ENCODE measurements at places on chromosomes 16 and 17.
A peak's percentile ranks its signal among the peaks of the same experiment; 100 is the strongest.

DNA sequence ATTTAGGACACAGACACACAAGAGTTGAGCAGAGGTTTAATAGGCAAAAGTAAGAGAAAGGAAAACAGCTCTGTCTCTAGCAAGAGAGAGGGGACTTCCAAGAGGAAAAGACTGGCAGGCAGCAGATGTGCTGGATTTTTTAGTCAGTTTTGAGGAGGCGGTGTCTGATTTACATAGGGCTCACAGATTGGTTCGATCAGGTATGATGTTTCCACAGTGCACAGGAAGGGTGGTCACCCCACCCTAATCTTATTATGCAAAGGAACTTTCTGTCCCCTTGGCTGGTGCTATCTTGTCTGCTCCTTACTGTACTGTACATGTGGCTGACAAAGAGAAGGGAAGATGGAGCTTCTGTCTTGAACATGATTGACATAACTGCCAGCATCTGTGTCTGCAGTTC lies 25.3 kb downstream of the BFAR start:
- no peak for DNase-seq

GRCh38 chr16:49594685-49595498 lies 221.3 kb downstream of the C16orf78 start:
- no peak for DNase-seq

DNA sequence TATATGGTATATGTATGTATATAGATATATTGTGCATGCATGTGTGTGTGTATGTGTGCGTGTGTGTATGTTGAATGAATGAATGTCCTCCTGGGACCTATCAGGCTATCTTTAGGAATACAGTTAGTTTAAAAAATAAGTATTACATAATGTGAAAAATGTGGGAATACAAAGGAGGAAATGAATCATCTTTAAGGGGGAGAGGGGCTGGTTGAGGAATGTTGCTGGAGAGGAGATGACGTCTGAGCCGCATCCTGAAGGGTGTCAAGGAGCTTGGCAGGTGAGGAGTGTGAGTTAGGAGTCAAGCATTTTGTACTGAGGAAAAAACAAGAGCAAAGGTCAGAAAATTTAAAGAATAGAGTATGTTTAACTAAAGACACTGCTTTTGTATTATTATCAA lies 62.4 kb upstream of the NLK start:
- DNase-seq, result no peak

DNA sequence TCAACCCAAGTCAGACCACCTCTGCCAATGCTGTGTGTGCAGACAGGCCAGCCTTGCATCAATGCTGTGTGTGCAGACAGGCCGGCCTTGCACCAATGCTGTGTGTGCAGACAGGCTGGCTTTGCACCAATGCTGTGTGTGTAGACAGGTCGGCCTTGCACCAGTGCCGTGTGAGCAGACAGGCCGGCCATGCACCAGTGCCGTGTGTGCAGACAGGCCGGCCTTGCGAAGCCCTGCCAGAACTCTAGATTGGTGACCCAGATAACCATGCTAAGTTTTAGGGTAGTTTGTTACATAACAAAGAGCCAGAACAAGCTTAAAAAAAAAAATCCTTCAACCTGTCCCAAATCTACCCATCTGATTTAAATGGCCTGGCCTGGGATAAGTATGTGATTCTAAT lies 54.3 kb downstream of the ELAC2 start:
- no peak for DNase-seq

DNA sequence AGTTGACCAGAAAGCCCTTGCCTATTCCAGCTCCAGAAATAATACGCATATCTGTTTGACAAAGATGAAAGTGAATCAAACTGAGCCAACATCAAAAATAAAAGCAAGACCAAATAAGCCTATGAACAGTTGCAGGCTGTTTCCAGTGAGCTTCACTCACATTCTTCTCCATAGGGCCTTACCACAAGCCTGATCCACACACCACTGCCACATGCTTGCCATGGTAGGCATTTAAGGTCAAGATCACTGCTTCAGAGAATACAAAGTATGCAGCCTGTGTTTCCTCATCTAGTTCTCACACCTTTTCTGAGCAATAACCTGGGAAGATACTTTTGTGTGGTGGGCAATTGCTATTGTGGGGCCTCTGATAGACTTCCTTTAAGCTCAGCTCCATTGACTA lies 1060.2 kb downstream of the CDH11 start:
- DNase-seq, result no peak

GRCh38 chr17:1783834-1784611 lies 22.2 kb downstream of the SERPINF1 start:
- no peak for DNase-seq

DNA sequence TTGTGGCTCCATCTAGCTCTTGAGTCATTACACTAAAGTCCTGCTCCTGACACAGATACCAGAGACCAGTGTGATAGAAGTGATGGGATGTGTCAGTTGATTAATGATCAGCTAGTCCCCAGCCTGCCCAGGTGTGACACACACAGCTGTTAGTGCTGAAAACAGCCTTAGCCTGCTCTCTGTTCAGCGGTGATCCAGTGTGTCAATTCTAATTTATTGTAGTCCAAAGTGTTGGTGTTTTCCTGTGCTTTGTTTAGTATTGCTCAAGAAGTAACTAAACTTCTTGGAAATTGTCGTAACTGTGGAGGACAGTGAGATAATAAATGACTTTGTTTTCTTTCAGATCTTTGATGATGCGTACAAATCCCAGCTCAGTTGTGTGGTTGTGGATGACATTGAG lies 92.3 kb downstream of the WNT3 start:
- DNase-seq, result no peak

GRCh38 chr17:15036238-15036637 lies 228.9 kb downstream of the PMP22 start:
- DNase-seq, result no peak

- no peak for DNase-seq
Observed at GRCh38 chr16:20191566-20191965, 117.9 kb upstream of the GPR139 start.

GRCh38 chr16:21263640-21264570 lies 14.2 kb downstream of the CRYM start:
- DNase-seq, result no peak

- DNase-seq, result no peak
Observed at GRCh38 chr17:64692187-64692586, 30.1 kb upstream of the SMURF2 start.

DNA sequence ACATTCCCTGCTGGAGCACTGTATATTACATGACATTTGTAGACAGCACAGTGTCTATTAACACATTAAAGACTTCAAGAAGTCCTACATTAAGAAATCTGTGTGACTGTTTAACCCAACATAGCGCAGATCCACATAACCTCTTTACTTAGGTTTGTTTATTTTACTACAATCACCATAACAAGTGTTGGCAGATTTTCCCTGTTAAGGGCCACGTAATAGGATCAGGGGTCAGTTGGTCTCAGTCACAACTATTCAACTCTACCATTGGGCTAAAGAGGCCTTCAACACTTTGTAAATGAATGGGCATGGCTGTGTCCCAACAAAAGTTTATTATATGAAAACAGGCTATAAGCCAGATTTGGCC lies 51.3 kb upstream of the ADORA2B start:
- DNase-seq, result no peak

- peak; percentile 22 for DNase-seq
Observed at GRCh38 chr17:4635823-4636375, 5.6 kb downstream of the ALOX15 start.

DNA sequence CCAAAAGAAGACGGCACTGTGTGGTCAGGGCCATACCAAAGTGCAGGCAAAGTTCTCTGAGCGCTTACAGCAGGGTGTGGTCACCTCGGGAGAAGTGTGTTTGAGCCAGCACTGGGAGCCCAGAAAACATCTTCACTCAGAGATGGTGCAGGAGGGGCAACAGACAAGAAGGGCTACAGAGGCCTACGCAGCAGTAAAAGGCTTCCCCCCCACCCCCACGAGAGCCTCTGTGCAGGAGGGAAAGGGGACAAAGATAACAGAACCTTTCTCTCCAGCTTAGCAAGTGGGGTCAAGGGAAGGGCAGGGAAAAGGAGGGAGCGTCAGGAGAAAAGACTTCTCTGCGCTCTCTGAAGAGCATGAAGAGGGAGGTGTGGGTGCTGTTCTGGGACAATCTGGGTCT lies 2.8 kb downstream of the VAT1 start:
- DNase-seq, result no peak

GRCh38 chr16:74448990-74449389 lies 27.7 kb upstream of the CLEC18B start:
- no peak for DNase-seq

DNA sequence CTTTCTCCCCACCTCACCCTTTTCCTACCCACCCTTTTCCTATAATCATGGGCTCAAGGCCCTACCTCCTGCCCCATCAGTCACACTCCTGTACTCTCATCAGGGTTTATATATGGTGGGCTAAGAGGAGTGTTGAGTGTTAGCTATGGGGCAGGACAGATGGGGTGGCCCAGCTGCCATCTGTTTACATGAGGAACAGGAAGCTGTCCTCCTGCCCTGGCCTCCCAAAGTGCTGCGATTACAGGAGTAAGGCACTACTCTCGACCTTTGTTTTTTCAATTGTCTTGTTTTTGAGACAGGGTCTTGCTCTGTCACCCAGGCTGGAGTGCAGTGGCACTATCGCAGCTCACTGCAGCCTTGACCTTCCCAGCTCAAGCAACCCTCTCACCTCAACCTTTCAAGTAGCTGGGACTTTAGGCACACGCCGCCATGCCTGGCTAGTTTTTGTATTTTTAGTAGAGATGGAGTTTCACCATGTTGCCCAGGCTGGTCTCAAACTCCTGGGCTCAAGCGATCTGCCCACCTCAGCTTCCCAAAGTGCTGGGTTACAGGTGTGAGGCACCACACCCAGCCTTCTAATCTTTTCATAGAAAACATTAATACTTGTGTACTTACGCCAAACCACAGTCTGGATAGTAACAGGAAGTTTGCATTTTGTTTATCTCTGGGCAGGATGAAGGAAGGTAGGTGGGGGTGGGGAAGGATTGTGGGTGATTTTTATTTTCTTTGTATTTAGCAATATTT lies 1.6 kb downstream of the TRADD start:
- DNase-seq, result no peak

GRCh38 chr16:23902748-23903414 lies 67.1 kb downstream of the PRKCB start:
- DNase-seq, result no peak

DNA sequence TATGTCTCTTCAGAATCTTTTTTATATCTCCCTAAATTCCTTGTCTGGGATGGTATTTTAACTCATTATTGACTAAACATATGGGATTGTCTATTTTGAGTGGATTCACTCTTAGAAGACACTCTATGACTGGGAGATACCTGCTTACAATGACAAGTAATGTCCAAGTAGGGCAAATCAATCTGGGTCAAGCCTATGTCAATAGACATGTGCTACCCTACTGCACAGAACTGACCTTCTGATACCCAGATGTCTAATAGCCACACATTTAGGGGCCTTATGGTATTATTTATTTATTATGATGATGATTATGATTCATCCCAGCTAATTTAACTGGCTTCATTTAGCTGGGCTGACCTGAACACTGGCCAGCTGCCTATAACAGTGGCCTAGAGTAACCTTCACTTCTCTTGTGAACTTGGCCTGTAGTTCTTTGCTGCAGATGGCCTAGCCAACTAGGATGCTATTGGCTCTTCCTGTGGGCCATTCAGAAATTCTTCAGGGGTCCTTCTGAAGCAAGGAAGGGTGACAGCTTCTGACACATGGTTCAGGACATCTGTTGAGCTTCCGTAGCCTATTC lies 138.0 kb downstream of the ANKFN1 start:
- DNase-seq, result no peak

DNA sequence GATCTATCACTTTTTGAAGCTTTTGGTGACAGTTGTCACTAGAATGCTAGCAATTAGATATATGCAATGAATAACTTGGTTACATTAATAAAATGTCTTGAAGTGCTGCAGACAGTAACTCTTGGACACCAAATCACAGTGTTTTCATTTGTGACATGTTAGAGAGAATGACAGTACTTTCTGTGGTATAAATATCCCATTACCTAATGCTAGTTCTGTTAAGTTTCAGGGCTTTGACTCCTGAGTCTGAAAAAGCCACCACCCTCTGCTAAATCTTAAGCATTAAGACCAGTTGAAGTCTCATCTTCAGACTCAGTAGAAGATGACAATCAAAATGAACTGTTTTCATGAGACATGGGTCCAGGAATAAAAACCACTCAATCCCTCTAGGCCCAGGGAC lies 10.6 kb upstream of the CPHXL2 start:
- no peak for DNase-seq

- DNase-seq, result peak; percentile 13
Observed at GRCh38 chr17:65495122-65496055, 66.1 kb downstream of the AXIN2 start.

- peak; percentile 94 for DNase-seq
Observed at GRCh38 chr17:8221663-8222379, 11.4 kb upstream of the AURKB start.

- no peak for DNase-seq
Observed at GRCh38 chr16:2697401-2697948, 15.2 kb downstream of the KCTD5 start.

DNA sequence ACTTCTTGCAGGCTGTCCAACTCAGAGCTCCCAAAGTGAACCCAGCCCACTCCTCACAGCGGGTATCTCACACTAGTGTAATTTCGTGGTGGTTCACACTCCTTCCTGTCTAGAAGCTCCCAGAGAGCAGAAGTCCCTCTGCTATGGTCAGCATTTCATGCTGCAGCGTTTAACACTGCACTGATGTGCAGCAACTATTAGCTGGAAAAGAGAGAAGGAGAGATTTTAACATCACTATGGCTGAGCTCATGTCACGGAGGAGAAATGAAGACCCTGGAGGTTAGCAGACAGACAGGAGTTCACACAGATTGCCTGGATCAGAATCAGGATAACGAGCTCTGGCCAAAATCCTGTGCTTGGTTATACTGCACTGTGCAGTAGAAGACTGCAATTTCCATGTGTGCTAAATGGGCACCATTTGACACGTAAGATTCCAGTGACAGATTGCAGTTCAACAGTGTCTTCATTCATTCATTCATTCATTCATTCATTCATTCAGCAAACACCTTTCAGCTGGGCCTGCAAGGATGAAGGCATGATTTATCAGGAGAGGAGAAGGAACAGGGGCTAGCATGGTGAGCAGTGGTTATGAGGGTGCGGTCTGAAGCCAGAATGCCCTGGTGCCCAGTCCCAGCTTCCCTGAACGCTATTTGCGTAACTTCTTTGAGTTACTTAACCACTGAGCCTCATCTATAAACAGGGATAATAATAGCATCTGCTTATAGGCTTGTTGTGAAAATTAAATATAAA lies 5.3 kb upstream of the CCL1 start:
- DNase-seq, result no peak

- DNase-seq, result no peak
Observed at GRCh38 chr17:17347234-17347955, 44.2 kb downstream of the NT5M start.

All from activated CD4-positive, alpha-beta T cell treated with anti-CD3 and anti-CD28 coated beads, Interleukin-2, amount 50 U/mL, for 48 hours (primary cell).